ENCODE measurements at places on chromosomes 4 and X.

DNA sequence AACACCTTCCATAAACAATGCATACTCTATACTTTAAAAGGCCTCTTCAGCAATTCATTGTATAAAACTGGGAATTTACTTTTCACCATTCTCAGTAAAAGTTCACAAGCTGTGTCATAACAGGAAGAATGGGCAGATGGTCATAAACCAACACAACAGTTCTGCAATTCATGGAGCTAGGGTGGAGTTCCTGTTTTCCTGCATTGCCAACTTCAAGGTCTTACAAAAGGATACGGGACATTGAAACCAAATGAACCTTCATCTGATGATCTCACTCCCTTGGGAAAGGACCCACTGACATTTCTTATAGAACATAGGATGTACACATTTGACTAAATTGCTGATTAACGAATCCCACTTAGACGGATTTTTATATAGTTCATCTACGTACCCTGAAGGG, 4.1 kb downstream of the KDR start:
- no peak for DNase-seq

DNA sequence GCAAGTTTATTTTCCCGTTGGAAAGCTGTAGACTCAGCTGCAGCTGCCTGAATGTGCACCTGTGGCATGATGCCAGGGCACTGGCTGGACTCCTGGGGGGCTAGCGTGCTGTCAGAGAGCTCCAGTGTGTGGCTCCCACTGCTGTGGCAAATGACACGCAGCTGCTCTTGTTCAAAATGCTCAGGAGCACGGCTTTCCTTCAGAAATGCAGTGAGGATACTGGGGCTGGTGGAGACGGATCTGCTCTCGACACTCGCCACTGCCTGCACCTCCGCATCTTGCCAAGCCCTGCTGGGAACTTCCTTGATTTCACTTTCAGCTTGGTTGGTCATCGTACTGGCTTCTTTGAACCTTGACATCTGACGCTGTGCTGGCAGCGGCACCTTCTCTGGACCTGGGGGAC, 58.7 kb downstream of the GPRIN3 start:
- no peak for DNase-seq

GRCh38 chr4:16051980-16052379, 31.8 kb downstream of the PROM1 start:
- DNase-seq = no peak

GRCh38 chr4:78356251-78356786, 195.3 kb upstream of the ANXA3 start:
- no peak for DNase-seq

DNA sequence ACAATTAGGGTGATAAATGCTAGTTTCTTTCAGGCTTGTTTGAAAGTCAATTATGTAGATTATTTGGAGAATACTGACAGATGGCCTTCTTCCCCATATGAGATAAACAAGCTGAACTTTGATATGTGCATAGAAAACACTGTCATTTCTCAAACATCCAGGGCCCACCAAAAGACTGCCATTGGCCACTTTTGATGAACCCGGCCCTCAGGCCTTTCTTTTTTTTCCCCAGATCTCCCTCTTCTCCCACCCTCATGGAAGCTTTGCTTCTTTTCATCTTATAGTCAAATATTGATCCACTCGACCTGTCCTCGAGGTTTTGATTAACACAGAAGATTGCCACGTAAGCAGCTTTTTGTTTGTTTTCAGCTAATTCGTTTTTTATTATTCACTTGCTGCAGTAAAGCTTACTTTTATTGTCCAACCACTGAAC, 377.4 kb downstream of the SMARCA1 start:
- no peak for DNase-seq

DNA sequence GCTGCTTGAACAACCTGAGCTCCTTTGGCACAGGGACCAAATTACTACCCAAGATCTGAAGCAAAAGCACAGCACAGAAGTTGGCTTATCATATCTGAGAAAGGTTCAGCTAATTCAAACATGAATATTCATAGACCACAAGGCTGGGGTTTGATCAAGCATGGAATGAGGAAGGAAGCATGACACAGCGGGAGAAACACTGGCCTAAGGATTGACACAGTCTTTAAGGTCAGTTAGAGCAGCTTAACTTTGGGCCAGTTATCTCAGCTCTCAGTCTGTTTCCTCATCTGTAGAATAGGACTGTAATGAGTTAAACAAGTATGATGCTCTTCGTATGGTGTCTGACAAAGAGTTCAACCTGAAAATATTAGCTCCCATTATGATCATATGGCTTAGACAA, 88.5 kb upstream of the CBR4 start:
- DNase-seq = no peak

DNA sequence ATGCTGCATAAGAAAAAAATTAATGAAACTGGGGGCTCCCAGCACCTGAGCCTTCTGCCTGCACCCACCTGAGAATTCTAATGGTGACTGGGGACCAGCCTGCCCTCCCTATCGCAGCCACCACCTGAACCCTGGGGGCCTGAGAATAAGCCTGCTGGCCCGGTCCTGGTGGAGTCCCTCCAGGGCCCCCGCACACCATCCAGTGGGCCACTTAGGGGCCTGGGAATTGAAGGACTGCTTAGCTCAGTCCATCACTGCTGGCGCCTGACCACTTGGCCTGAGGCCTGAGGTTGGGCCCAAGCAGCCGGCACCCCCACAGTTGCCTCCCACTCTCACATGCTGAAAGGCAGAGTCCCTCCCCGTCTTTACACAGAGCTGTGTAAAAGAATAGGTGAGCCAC, 230.8 kb downstream of the ENOX2 start:
- DNase-seq = no peak

- DNase-seq = no peak
Observed at GRCh38 chr4:1573830-1574459, 110.2 kb downstream of the FAM53A start.

GRCh38 chr4:88015659-88016295, 8.3 kb downstream of the PKD2 start:
- no peak for DNase-seq

DNA sequence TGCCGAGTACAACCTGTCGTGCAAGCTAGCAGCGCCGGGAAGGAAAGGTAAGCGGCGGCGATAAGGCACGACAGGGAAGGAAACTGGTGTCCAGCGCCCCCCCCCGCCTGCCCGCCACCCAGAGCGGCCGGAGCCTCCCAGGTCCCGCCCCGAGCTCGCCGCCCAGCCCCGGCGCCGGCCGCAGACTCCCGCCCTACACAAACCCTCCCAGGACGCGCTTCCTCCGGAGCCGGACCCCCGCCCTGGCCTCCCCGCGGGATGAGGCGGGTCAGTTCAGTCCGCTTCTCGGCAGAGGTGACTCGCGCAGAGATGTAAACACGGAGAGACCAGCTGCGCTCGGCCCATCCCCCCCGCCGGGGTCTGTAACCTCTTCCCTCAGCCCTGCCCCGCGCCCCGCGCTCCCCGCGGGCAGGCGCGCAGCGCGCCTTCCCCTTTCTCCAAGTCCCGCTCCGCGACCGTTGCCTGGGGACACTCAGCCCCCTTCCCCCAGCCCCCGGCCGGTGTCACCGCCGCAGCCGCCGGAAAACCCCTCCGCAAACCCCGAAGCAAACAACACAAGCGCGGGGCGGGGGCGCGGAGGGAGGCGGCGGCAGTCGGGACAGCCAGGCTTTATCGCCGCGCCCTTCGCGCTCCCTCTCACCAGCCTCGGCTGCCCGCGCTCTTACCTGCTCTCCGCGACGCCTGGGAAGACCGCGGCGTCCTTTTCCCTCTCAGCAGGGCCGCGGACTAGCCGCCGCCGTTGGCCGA, 543 bp downstream of the ELF2 start:
- peak; percentile 78 for DNase-seq

GRCh38 chr4:88172987-88173386, 14.5 kb upstream of the ABCG2 start:
- DNase-seq = no peak

DNA sequence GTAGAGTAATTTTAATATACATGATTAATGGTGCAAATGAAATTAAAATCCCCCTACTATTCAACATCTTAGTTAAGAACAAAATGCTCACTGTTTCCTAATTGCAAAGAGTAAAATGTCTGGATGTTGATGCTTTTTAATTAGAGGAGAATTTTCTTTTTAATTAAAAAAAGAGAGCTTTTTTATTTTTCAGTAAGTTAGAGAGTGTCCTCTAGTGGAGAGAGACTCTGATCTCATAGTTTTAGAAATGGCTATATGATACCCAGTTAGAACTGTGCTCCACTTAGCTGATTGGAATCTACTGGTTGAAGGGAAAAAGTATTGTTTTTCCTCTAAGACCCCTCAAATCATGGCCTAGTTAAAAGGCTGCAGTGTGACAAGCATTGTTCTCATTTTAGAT, 312.0 kb upstream of the MAGEB2 start:
- no peak for DNase-seq

DNA sequence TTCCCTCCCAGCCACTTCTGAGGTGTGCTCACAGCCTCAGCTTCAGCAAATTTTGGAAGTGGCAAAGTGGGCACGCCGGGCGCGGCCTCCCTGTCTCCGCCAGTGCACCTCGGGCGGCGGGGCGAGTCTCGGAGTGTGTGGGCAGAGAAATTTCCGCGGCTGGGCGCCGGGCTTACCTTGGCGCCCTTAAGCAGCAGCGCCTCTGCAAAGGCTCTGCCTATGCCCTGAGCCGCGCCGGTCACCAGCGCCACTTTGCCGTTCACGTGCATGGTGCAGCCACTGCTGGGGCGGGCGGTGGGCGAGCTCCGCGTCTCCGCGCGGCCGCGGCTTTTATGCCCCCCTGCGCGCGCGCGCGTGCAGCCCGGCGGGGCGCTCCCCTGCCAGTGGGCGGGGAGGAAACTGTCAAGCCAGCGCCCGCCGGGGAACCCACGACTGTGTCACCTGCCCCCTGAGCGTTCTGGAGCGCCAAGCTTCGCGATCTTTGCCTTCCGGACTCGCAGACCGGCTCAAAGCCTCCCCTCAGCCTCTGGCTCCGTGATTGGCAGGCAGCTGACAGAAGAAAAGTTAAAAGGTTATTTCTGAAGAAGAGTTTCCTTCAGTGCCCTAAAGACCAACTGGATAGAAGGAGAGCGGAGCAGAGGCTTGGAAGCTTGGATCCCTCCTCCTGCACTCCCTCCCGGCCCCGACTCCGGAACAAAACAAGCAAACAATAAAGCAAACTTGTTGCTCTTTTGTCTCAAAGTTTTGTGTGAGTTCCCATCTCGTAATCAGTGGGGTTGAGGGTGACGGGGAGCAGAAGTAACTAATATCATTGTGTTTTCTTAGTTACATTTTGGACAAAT, at the start of gene HPGD:
Gene HPGD, minus strand, starts transcription at position 306 of the 842 bp plus-strand sequence. Its CDS starts 37 bp downstream, at position 269.
- DNase-seq = peak; percentile 82

GRCh38 chr4:117327491-117327890, 242.1 kb upstream of the TRAM1L1 start:
- DNase-seq = no peak

Data from activated naive CD4-positive, alpha-beta T cell treated with anti-CD3 and anti-CD28 coated beads, Interleukin-2, amount 10 ng/mL, durations not matched to agents 7 days and 5 days (primary cell).